ENCODE measurements at places on chromosomes 2 and 18.
A peak's percentile ranks its signal among the peaks of the same experiment; 100 is the strongest.

GRCh38 chr2:181858600-181858999, 32.9 kb upstream of the ITPRID2 start:
- no peak for DNase-seq

DNA sequence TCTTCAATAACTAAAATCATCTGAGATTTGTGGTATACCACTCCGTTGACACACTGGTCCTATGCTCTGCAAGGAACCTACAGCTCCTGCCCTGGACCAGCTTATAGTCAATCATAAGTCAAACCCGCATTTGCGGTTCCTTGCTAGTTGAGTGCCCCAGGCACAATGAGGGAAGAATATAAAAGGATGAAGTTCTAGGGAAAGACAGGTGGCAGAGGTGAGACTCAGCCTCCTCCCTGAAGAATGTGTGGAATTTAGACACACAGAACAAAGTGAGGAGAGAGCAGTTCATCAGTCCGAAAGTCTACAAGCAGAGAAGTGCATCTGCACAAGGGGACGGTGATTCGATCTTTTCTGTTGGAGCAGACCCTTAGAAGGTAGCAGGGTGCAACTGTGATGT, 615.0 kb upstream of the FANCL start:
- no peak for DNase-seq

DNA sequence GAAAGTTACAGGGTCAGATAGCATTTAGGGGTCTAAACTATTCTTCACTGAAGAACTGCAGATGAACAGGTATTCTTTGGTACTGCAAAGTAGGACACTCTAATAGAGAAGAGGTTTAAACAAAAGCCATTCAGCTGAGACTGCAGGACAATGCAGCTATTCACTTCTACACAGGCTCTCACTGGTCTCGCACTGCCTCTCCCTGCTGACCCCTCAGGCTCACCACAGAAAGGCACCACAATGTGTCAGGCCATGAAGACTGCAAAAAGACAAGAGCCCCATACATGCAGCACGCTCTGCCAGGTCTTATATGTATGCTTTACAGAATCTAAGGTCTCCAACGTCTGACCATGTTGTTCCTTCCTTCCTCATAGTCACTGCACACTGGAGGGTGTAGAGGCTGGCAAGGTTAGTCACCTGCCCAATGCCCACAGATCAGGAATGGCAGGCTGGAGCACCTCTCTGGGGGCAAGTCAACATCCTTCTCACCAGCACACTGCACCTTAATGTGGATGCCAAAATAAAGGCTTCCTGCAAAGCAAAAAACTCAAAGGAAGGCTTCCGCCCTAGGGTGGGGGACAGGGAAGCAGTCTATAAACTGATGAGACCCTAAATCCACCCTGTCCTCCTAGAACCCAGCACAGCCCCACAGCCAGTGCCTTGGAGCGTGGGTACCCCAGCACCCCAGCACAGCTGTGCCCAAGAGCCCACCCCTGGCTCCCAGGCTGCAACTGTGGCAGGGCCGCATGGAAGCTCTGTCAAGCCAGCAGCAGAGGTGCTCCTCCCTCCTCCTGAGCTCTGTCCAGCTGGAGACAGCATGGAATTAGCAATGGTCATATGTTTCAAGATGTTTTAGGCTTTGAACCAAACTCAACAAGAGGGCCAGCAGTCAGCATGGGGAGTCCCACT, 10.7 kb upstream of the RNU4ATAC start:
- peak; percentile 86 for DNase-seq

DNA sequence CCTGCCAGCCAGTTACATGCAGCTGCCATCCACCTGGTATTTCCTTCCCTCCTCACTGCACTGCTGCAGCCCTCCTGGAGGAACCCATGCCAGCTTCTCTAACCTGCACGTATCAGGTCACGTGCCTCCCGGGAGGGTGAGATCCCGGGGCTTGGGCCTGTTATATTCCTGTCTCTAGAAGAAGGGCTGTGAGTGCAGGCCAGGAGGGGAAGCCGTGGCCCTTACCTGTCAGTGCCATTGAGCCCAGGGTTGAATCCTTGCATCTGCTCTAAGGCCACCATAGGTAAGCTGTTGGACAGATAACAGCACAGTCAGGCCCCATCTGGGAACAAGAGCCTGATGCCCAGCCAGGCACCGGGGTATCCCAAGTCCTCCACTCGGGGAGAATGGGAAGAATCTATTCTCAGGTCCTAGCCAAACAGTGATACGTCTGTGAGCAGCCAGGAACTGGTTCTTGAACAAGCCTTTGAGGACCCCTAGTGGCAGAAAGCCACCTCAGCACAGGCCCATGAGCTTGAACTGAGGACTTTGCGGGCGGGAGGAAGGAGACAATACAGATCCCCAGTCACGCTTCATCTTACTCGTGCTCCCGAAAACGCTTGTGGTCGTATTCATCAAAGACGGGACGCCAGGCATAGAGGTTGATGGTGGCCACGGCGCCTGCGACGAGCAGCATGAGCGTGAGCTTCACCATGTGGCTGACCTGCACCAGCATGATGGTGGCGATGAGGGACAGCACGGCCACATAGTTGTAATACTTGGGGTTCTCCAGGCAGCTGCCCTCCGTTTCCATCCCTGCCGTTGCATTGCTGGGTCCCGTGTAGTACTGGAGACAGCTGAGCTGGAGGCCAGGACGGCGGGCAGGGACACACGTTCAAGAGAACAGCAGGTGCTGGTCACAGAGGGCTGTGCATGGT, 34.4 kb downstream of the CENPO start:
- peak; percentile 73 for DNase-seq

DNA sequence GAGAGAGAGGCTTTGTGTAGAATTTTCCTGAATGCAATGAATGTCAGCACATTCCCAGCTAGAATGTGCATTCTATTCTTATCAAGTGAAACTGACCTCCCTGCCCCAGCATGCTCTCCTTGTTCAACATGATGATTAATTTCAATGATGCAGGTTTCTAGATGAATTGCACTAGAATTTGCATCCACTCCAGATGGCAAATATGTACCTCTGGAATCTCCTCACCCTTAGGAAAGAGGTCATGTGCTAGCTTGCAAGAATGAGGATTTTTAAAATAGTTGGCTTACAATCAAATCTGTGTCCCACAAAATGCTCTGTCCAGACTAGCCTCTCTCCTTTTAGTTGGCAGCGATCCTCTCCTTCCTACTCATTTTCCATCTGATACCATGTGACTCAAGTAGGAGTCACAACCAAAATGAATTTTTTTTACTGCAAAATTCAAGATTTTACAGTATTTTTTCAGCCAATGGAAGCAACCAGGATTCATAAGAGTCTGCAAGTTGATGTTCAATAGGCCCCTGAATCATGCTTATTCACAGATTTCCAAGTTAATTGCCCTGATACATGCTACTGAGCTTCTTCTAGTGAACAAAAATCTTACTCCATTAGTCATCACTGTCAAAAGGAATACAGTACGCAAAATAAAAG, 21.0 kb upstream of the STAT4 start:
- no peak for DNase-seq

DNA sequence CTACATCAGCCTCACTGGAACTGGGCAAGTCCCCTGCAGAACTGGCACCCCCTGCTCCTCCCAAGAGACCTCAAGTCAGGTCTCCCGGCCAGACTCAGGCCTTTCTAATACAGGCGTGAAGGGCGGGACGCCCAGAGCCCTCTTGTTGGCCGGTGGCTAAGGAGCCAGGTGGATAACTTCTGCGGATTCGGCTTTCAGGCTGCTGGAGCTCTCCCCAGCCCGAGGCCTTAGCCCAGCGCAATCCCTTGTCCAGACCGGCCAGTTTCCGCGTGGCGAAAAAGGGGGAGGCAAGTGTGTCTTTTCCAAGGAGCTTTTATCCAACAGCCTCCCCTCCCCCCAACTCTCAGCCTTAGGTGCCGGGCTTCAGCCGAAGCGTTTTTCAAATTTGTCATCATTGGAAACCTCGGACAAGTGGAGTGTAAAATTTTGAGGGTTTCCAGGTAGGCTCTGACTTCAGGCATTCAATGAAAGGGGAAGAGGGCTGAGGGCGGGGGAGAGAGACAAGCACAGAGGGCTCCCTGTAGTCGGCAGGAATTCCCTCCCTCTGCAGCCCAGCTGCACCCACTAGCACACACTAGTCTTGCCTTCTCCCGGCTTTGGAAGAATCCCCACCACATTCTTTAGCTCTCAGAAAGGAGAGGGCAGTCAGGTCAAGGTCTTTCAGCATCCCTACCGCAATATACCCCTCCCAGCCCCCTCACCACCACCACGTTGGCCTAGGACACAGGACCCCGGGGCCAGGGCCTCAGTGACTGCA, 9.5 kb upstream of the SATB2 start:
- no peak for DNase-seq

GRCh38 chr2:147808520-147808919, 36.3 kb upstream of the ACVR2A start:
- DNase-seq = no peak

DNA sequence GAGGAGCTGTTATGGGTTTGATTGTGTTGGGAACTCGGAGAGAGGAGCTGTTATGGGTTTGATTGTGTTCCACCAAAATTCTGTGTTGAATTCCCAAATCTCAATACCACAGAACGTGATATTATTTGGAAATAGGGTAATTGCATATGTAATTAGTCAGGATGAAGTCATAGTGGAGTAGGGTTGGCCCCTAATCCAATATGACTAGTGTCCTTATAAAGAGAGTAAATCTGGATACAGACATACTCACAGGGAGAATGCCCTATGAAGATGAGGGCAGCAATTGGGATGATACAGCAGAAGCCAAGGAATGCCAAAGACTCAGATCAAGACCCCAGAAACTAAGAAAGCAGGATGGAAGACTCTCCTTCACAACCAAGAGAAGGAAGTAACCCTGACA, 1023.2 kb upstream of the ZEB2 start:
- no peak for DNase-seq

DNA sequence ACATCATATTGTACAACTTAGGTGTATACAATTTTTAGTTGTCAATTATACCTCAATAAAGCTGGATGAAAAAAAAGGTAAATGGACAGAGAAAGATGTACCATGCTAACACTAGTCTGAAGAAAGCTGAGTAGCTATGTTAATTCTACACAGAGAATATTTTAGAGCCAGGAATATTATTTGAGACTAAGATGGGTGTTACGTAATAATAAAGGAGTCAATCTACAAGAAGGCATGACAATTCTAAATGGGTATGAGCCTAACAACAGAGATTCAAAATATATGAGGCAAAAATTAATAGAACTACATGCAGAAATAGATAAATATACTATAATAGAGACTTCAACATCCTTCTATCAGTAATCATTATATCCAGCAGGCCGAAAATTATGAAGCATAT, 69.1 kb downstream of the CCDC141 start:
- no peak for DNase-seq

DNA sequence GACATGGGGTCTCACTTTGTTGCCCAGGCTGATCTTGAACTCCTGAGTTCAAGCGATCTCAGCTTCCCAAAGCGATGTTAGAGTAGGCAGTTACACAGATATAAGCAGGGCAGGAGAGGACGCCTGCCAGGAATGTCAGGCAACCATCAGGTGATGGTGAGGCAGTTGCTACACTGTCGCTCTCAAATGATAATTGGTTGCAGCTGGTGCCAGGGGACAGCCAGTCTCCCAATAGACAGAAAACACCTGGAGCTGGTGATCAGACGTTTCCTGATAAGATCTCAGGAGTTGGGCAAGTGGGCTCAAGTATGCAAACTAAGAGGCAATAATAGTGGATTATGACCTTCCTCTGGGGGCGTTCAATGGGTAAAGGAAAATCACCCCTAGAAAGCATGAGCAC, 163.1 kb upstream of the RGPD4 start:
- DNase-seq = no peak

DNA sequence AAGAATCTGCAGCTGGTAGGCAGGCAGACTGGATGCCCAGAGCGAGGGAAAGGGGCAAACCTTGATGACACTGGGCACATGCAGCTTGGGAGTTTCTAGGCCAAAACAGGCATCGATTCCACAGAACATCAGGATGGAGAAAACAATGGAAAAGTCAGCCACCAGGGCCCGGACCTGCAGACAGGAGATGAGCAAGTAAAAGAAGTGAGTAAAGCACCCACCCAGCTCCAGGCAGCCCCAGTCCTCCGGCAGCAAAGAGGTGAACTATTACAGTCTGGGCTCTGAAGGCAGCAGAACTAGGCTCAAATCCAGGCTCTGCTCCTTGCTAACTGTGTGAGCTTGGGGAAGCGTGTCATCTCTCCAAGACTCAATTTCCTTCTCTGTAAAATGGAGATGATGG, 36.6 kb downstream of the MTHFD2 start:
- no peak for DNase-seq

DNA sequence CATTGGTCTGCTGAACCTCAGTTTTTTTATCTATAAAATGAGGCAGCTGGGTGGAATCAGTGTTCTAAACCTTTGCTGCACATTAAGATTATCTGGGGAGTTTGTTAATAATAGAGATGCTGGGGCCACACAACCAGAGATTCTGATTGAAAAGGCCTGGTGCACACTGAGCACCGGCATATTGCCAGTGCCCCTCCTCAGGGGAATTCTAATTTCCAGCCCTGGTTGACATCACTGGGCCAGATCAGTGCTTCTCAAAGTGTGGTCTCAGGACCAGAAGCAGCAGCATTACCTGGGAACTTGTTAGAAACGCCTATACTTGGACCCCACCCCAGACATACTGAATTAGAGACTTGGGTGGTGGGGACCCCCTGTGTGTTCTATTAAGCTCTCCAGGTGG, 112.5 kb downstream of the SETBP1 start:
- no peak for DNase-seq

DNA sequence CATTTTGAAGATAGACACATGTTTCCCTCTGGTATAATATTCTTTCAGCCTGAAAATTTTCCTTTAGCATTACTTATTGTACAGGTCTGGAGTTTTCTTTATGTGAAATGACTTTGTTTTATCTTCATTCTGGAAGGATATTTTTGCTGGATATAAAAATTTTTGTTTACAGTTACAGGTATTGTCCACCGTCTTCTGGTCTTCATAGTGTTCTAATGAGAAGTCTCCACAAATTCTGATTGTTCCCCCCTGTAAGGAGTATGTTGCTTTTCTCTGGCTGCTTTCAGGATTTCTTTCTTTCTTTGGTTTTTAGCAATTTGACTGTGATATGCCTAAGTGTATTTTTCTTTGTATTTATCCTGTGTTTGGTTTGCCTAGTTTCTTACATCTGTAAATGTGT, 15.0 kb downstream of the UBXN4 start:
- no peak for DNase-seq

DNA sequence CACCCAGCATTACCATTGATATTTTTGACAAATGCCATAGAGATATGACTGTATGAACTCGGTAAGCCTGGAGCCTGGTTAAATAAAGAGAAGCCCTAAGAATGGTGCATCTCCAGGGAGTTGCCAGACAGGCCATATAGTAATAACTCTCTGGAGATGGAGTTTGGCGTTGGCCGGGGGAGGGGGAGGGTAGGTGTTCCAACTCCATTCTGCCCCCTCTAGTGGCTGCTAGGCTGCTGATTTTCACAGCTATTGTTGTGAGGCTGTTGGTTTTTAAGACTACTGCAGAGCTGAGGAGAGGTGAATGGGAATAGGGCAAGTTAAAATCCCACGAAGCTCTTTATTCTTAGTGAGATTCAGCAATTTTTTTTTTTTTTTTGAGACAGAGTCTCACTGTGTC, 99.9 kb downstream of the GALNT14 start:
- DNase-seq = no peak

DNA sequence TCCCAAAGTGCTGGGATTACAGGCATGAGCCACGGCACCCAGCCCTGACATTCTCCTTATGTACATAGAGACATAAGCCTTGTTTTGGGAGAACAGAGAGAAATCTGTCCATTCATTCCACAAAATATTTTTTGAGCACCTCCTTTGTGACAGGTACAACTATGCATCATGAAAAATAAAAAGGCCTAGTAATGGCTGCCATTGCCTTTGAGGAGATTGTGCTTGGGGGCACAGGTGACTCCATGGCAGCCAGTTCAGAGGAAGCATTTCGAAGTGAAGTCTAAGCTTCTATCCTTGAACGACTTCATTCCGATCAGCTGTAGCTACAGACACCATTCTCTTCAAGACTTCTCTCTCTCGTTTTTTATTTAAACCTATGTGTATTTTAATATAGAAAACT, 10.5 kb upstream of the MYCN start:
- no peak for DNase-seq

All from anterior cingulate cortex (tissue), 58 donors.